Skin of body (tissue), 3 donors: ENCODE measurements at places on chromosomes 6 and 20.

- no peak for DNase-seq
Measured at GRCh38 chr6:20487669-20488375, 46.4 kb upstream of the CDKAL1 start.

DNA sequence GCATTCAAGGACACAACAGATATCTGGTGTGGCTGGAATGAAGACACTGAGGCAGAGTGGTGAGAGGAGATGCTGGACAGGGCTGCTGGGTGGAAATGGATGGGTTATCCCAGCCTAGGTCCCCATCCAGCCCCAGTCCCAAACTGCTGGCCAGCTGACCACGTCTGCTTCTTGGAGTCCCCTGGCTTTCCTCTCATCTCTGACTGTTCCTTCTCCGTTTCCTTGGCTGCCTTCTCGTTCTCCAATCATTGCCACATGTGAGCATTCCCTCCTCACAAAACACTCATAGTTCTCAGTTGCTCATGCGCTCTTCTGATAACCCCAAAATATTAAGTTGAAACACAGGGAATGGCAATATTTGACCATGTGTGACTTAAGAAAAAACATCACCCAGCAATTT, 31.5 kb downstream of the MAFB start:
- DNase-seq: peak; percentile 71

- no peak for DNase-seq
Measured at GRCh38 chr6:162873537-162873936, 145.8 kb downstream of the PACRG start.

GRCh38 chr6:6785163-6785521, 196.6 kb downstream of the LY86 start:
- no peak for DNase-seq

DNA sequence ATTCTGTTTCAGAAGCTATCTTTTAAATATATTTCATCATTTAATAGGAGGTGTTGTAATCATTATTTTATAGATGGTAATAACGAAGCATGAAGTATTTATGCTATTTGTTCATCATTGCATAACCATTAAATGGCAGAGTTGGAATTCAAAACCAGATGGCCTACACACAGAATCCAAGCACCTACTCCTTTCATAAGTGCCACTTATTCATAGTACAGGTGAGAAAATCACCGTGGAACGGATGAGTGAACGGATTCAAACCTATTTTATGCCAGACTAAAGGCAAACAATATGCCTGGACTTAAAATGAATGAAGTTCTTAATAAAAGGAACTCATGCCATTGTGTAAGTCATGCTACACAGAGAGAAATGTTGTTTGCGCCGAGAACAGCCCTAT, 397.9 kb upstream of the ADGRB3 start:
- no peak for DNase-seq

- DNase-seq: peak; percentile 72
Measured at GRCh38 chr20:10671221-10671918, 2.4 kb downstream of the JAG1 start.

- DNase-seq: no peak
Measured at GRCh38 chr6:170174771-170175643, 115.9 kb downstream of the DLL1 start.

DNA sequence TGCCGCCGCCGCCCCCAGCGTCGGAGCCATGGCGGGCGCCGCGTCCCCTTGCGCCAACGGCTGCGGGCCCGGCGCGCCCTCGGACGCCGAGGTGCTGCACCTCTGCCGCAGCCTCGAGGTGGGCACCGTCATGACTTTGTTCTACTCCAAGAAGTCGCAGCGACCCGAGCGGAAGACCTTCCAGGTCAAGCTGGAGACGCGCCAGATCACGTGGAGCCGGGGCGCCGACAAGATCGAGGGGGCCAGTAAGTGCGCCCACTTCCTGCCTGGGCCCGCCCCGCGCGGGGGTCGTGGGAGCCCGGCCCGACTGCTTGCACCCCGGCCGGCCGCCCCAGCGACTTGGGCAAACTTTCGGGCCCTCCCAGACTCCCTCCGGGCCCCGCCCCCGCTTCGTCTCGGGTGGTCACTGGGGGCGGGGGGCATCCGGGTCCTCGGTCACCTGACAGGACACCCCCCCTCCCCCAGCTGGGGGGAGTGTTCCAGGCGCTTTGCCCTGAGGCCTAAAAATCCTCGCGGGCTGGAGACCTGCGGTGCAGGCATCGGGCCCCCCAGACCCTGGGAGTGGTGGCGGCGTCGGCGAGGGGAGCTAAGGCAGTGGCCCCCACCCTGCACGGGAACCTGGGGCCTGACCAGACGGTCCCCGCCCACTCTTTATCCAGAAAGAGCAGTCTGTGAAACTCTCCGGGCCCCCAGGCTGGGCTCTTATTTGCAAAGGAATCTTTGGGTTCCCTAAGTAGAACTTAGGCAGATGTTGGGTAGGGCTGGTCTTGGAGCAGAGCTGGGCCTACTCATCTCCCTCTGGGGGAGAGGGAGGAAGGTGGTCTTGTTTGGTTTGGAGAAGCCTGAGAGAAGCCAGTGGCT, 501 bp downstream of the PLCG1 start:
- DNase-seq: peak; percentile 41

DNA sequence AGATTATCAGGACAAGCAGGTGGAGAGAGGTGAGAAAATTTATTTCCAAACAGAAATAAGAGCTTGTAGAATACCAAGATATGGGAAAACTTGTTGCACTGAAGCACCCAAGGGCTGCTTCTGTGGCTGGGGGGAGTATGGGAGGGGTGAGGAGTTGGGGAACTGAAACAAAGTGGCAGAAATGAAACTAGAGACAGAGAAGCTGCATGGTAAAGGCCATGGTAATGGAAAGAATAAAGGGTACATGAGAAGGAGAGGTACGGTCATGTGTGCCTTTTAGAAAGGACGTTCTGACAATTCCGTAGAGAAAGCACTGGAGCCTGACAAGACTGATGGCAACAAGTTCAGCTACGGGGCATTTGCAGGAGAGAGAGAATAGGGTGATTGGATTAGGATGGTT, 51.6 kb upstream of the RIN2 start:
- no peak for DNase-seq

GRCh38 chr20:2130062-2130591, 28.5 kb downstream of the STK35 start:
- no peak for DNase-seq

- peak; percentile 20 for DNase-seq
Measured at GRCh38 chr20:62953839-62954703, 1.6 kb downstream of the SLC17A9 start.

DNA sequence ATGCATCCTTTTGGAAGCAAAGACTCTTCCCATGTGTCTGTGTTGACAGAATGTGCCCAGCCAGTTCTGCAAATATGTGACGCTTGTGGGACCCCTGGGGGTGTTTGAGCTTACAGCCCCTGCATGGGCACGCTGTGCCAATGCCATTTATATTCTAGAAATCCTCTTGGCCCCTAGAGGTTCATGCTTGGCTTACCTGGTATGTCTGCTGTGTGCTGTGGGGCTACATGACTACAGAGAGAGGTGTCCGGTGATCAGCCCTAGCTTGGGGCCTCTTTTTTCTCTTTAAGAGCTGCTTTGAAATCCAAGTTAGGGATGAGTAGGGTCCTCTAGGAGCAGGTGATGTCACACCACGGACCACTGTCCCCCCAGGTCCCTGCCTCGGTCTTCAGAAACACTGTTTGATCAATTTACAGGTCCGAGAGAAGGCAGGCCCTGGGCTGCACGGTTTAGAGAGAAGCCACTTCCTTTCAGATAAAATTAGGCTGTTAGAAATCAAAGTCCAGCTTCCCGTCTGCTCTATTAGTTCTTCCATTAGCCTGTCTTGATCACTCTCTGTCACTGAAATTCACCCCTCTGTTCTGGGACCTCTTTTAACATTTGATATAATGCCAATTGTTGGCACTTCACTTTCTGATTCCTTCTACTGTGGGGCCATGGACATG, 26.5 kb downstream of the BCAS4 start:
- DNase-seq: no peak

- peak; percentile 77 for DNase-seq
Measured at GRCh38 chr6:139474145-139475108, 100.0 kb upstream of the CITED2 start.

DNA sequence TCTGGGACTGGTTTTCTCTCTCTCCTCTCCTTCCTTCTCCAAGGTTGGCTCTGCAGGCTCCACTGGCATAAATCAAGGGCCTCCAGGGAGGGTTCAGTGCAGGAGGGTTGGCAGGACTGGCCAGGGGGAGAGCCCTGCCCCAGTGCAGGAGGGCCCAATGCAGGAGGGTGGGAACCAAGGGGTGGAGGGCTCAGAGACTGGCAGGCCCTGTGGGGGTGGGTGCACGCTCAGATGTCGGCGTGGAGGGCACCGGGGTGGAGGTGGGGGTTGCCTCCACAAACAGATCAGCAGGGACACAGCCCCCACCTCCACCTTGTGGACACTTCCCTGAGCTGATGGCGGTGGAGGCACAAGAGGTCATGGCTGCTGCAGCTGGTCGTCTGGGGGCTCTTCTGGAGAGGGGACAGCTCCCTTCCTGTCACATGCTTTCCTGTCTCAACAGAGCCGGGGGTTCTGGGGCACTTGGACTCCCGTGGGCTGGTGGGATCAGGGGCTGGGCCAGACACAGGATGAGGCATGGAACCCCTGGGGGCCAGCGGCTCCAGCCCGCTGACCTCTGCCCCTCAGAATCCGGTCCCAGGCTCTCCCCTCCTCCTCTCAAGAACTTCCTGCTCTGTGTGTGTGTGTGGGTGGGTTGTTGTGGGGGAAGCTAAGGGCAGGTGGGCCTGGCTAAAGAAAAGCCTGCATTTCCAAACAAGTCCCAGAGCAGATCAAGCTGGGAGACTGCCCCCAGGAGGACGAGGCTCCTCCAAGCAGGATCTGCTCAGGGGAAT, 2.7 kb upstream of the ABHD16B start:
- peak; percentile 19 for DNase-seq

DNA sequence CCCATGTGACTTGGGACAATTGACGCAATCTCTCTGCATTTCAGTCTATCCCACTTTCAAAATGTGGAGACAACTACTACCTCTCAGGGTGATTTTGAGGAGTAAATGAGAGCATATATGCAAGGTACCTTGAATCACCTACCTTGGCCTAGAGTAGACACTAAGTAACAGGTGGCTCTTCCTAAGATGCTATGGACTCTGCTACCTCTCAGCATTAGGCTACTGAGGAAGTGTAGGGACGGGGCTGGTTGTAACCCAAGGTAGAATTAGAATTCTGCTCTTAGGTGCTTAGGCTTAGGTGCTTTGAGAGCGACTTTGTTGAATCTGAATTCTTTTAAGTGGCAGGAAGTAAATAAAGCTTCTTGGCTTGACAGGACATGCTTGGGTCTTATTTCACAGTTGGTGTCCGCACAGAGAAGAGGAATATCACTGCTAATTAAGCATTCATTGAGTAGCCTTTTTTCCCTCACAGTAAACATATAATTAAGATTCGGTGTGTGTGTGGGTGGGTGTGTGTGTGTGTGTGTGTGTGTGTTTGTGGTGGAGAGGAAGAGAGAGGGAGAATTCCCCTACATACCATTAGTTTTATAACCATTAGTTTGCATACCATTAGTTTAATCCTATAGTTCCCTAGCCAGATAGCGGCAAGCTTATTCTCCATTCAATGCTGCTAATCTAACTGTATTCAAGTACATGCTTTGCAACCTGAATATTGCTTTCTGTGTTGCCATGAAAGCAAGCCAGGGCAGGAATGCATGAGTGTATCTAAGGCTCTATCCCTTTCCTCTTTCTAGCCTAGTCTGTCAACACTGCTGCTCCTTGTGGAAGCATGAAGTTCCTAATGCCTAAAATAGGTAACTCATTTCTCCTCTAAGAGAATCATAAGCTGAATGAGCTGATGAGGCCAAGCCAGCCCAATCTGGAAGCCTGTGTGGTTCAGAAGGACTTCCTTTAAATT, 112.5 kb downstream of the IPCEF1 start:
- DNase-seq: no peak

- DNase-seq: no peak
Measured at GRCh38 chr6:87183687-87184086, 28.3 kb downstream of the ZNF292 start.

DNA sequence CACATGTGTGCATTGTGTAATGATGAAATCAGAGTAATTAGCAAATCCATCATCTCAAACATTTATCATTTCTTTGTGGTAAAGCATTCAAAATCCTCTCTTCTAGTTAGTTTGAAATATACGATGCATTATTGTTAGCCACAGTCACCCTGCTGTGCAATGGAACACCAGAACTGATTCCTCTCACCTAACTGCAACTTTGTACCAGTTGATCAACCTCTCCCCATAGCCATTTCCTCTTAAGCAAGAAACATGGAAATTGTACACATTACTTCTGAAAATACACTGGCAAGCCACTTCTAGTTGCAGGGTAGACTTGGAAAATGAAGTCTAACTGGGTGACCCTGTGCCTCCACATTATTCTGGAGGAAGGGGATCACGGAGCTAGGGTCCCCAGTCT, 58.1 kb upstream of the ESR1 start:
- no peak for DNase-seq

DNA sequence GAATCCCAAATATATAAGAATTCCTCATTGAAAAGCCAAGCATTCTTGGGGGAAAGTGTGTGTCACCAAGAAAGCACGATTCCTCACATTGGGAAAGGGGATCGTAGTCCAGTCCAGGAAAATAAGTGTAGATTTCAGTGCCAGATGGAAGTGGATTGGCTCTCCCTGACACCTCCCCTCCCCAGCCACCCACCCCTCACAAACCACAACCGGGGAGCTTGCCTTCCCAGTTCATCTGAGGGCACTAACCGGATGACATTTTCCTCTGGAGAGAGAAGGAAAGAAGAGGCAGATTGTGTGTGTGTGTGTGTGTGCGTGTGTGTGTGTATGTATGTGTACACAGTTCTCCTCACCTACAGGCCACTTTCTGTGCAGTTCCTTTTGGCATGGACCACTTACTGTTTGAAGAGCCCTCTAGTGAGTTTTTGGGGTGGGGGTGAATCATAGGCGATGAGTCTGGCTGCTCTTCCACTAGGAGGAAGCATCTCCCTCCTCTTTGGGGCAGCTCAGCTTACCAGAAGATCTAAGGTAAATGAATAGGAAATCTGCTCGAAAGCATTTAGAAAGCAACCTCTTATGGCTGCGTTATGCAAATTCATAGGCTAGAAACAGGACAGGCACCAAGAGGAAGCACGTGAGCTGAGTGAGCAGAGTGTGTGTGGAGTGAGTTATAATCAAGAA, 20.8 kb downstream of the DAAM2 start:
- DNase-seq: peak; percentile 91

- peak; percentile 32 for DNase-seq
Measured at GRCh38 chr6:150697515-150697914, 97.8 kb downstream of the PLEKHG1 start.

DNA sequence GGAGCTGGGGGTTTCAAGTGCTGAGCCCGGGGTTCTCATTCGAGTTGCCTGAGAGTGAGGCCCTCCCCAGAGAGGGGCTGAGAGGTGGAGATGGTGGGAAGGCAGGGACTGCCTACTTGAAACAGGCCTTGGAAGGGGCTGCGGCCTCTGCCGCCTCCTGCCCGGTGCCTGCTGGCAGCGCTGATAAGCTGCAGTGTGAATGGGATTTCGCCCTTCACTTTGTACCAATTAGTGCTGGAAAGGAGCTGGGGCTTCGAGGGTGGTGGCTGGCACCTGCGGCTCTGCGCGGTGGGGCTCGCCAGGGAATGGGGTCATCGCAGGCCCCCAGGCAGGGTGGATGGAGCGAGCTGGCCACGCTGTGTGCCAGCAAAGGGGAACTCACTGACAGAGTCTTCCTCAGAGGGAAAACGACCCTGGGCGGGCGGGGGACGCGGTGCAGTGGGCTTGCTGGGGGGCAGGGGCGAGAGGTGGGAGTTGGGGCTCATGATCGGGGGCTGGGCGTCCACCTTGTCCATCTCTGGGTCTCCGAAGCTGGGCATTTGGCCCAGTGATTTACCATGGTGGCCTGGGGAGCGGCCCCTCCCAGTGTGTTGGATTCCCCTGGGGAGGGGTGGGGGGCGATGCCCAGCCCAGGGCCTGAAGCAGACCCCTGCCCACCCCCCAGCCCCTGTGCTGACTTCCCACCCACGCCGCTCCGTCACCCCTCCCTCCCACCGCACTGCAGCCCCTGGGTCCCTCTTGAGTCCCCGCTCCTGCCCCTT, 22.9 kb downstream of the COL20A1 start:
- DNase-seq: no peak
